Substantia nigra (tissue), 51 donors: ENCODE measurements at places on chromosomes 7 and 10.

- no peak for DNase-seq
Measured at GRCh38 chr10:48555310-48556042, 49.4 kb downstream of the ARHGAP22 start.

GRCh38 chr7:151762583-151763245 lies 114.2 kb downstream of the PRKAG2 start:
- DNase-seq = no peak

DNA sequence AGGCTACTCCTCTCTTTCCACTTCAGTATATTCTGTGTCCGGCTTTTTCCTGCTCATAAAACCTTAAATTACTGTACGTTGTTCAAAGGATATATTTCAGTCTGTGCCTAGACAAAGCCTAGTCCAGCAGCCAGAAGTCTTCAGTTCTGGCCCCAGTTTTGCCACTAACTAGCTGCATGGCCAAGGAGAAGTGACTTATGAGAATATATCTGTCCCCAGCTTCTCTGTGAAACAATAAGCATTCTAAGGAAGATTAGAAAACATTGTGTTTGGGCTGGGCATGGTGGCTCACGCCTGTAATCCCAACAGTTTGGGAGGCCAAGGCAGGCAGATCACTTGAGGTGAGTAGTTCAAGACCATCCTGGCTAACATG lies 105.0 kb upstream of the HDAC9 start:
- no peak for DNase-seq

GRCh38 chr10:77837925-77838595 lies 88.5 kb downstream of the DLG5 start:
- no peak for DNase-seq

GRCh38 chr7:18821554-18821953 lies 295.9 kb downstream of the TWIST1 start:
- DNase-seq = no peak

- DNase-seq = no peak
Measured at GRCh38 chr7:100614308-100614861, 2.0 kb downstream of the MOSPD3 start.

DNA sequence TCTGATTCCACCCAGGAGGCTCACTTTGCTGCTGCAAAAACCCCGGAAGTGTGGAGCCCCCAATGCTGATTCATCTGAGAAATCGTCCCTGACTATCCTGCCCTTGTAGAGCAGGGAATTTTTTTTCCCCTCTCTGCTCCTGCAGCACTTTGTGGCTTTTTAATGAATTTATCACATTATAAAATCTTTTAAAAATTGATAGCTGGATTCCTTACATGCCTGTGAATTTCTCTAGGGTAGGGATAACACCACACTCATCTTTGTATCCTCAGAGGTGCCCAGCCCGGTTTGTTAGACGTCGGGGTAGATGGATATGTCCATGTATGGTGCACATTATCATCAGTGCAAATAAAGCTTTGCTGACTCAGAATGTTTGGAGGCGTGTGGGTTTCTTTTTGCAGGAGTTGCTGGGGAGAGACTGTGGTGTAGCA lies 185.7 kb downstream of the STK31 start:
- no peak for DNase-seq

DNA sequence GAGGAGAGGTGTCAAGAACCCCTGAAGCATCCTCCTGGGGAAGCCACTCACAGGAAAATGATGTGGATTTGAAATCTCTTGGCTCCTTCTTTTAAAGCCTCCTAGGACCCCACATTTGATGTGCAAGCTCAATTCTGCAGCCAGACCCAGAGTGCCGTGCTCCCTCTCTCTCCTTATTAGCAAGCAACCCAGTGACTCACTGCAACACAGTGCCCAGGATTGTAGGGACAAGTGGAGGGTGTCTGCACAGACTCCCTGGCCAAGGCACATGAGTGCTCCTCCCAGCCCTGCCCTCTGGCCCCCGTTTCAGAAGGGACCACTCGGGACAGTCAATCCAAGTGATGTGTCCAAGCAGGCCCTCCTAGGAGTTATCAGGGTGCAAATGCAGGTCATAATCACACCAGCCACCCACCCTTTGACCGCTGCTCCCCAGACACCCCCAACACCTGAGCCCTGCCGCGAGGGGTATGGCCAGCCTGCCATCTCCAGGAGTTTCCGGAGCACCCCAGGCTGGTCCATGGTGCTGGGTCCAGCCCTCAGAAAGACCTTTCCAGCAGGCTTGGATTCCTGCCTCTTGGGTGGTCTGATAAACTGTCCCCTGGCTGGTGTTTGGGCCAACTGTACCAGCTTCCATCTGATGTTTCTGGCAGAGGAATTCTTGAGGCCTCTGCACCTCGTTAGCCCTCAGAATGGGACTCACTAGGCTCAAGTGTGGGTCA lies 54.5 kb upstream of the CXCL12 start:
- no peak for DNase-seq

DNA sequence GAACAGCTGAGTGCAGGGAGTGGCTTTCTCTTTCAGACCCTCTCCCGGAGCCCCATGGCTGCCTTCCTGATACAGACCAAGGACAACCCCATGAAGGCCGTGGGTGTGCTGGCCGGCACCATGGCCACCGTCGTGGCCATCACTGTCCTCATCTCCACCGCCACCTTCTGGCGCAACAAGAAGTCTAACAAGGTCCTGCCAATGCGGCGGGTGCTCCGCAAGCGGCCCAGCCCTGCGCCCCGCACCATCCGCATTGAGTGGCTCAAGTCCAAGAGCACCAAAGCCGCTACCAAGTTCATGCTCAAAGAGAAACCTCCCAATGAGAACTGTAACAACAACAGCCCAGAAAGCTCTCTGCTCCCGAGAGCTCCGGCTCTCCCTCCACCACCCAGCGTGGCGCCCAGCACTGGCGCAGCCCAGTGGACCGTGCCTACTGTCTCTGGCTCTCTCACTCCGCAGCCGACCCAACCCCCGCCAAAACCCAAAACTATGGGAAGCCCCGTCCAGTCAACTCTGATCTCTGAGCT lies 11.2 kb downstream of the LRIT2 start:
- no peak for DNase-seq

GRCh38 chr7:158487631-158488151 lies 99.9 kb downstream of the PTPRN2 start:
- DNase-seq = no peak

DNA sequence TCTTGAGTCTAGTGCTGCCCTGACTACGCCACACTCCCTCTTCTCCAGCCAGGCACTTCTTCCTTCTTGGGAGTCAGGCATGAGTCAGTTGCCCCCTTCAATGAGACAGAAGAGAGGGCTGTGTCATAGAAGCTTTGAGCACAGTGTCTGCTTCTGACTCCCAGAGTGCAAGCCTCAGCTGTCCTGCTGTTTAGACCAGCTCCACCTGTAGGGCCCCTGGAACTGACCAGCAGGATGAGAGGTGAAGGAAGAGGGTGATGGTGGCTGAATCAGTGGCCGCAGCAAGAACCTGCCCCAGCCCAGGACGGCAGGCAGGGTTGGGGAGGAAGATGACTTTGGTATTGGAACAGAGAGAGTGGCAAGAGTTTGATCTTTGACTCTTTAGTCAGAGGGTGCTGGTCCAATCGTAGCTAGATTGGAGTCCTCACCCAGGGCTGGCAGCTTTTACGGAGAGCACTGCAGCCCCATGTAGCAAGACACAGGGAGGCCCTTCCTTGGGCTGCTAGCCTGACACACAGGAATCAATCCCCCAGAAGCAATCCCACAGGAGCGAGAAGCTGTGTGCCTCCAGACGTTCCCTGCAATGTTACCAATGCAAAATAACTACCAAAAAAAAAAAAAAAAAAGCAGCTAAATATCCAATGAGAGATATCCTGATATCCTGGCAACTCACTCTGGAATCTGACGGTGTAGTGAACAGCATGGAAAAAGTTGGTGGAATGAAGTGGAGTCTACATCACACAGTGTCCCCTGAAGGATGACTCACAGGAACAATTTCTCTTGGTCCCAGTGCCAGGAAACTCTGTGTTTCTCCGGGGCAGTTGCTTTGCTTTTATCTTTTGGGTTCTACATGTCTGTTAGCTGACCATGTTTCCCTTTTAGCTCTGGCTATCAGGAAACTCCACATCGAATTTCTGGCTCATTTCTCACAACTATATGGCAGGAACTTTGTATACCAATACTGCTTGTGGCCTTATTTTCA lies 6.9 kb downstream of the C10orf62 start:
- no peak for DNase-seq

DNA sequence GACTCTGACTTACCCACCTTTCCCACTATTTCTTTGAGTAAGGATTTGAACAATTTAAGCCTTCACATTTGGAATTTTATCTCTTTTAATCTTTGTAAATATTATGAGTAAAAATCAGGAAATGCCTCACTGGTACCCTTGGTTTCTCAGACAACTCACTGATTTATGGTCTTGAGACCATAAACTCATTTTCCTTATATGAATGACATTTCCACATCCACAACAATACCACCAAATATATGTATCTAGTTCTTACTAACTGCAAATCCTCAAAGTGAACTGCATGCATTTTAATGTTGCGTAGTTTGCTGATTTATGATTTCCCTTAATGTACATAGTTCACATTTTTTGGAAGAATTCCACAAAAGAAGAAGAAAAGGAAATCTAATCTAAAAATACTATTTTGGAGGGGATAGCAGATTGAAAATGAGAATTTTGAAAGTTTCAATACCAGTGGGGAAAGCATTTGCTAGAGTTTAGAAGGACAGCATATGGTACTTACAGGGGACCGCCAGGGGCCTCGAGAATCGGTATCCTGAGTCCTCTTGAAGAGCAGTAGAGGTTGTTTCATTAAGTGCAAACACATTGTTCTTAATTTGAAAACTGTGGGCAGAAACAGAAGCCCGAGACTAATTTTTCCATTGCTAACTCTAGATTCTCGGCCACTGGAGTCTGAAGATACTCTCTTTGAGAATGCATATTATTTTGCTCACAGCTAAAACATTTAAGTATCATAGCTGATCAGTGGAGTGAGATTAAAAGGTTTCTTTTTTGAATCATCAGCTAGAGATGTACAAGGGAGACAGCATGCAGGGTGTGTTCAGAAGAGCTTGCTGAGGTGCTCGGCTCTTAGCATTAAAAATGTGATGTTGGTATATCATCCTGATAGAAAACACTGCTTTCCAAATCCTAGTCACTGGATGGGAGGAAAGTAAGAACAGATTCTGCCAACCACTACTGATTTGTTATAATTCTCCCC lies 964.0 kb downstream of the GATA3 start:
- no peak for DNase-seq

DNA sequence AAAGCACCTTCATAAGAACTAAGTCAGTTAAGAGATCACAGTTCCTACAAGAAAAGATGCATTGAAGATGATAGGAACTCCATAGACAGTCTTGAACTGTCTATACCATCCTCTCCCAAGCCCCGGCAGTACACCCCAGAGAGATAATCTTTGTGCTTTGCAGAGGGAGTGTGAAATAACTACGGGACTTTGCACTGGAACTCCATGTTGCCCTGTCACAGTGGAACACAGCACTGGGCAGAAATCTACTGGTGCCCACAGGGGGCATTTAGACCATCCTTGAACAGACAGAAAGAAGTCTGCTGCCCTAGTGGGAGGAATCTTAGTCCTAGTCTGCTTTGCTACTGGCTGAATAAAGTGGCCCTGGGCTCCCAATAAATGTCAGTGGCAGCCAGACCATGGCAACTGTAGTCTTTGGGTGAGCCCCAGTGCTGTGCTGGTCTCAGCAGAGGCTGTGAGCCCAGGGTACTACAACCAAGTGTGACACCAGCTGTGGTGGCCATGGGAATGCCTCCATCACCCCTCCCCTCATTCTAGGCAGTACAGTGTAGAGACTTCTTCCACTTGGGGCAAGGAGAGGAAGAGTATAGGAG lies 107.7 kb upstream of the TMEM168 start:
- DNase-seq = no peak

DNA sequence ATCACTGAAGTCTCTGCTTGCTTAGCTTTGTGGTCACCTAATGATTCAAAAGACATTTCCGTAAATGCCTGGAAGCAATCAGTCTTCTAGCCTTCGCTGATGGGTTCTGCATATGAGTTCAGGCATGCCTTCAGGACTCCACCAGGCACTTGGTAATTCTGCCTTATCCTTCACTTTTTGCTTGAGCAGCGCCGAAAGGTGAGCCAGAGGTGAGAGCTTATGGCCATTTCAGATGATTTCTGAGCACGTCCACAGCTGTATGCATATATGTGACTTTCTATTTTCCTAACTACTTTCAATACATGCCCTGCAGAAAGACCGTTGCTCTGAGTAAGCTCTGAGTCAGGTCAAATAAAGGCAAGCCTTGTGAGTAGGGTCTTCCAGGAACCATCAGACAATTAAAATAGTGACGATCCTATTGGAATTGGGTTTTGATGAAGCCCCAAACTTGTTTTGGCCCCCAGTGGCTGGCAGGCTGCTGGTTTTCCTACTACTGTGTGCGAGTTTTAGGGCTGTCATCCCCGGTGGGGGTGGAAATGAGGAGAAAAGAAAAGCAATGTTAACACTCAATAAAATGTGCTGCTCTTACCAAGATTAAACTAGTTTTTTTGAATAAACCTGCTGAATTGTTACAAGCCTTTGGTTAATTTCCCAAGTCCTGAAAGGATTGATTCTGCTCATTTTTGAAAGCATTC lies 154.4 kb upstream of the AKR1E2 start:
- no peak for DNase-seq

DNA sequence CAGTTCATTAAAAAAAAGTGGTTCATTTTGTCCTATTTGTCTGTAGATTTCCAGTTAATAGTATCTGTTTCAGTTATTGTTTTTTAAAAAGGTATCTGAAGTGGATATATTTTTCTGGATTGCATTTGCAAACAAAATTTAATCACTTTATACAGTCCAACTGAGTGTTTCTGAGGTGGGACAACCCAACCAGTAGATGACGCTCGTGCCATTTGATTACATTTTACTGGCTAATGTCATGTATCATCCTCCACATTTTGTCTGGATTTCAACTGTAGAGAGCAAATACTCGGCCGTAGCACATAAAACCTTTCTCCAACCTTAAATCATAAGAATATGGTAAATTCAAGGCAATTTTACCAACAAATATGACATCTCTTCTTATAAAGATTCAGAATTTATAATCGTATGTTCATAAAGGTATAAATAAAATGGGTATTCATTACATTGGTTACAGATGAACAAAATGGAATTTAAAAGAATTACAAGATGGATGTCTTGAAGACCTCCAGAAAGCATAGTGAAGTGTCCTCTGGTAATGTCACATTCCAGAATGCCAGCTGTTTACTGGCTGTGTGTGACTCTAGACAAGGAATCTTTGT lies 789.0 kb downstream of the PHTF2 start:
- no peak for DNase-seq

DNA sequence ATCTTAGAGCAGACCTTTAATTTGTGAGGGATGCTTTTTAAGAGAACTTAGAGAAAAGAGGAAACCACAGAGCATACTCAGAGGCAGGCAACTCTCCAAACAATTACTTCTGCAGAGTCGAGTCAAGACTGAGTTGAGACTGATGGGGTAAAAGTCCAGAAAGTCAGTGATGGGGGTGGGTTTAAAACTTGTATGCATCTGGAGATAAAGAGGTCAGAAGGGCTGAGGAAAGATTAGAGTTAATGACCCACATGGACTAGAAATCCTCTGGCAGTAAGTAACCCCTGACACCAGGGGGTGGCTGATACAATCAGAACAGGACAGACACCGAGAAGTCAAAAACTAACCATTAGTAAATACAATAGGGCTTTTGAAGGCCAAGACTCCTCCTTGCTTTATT lies 42.4 kb upstream of the SEPTIN7 start:
- no peak for DNase-seq

GRCh38 chr7:157485361-157485831 lies 148.6 kb downstream of the DNAJB6 start:
- no peak for DNase-seq

GRCh38 chr10:7407368-7408290 lies 3.2 kb downstream of the SFMBT2 start:
- DNase-seq = peak; percentile 56

GRCh38 chr10:125152450-125153368 lies 7.7 kb downstream of the CTBP2 start:
- DNase-seq = peak; percentile 82
